ENCODE measurements at places on chromosomes 12 and 14.
A peak's percentile ranks its signal among the peaks of the same experiment; 100 is the strongest.

DNA sequence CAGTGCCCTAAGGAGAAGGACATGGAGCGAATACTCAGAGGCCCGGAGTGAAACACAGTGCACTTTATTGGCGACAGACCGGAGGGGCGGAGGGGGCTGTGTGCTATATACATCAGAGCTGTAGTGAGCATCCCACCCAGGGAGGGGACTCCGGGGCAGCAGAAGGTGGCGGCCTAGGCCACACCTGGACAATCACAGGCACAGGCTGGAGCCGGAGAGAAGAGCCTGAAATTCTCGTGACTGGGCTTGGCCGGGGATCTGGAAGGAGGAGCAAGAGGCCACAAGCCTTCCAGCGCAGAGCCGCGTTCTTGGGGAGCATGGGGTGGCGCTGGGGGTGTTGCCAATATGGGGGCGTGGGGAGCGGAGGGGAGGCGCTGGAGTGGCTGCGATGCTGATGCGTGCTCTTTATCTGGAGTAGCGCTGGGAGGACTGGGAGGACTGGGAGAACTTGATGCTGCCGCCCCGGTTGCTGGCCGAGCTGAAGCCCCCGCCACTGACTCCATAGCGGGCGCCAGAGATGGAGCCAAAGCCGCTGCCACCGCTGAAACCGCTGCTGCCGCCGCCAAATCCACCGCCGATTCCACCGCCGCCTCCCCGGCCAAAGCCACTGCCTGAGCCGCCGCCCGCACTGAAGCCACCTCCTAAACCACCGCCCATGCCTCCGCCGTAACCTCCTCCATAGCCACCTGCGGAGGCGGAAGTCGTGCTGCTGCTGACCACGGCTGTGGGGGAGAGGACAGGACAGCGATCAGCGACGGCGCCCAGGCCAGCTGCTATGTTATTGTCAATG, 6.1 kb downstream of the KRT3 start:
- no peaks in the 10 kb centered on the region for H3K36me3 ChIP-seq
- DNase-seq: no peak
- no peak overlapping the region for H3K27ac ChIP-seq
- no peak overlapping the region for H3K4me3 ChIP-seq

- no peak for DNase-seq
- H3K27ac ChIP-seq: no peak overlapping the region
- no peaks in the 10 kb centered on the region for H3K4me1 ChIP-seq
- H3K27me3 ChIP-seq: no peaks in the 10 kb centered on the region
Measured at GRCh38 chr12:98154850-98155249, 360.5 kb upstream of the TMPO start.

DNA sequence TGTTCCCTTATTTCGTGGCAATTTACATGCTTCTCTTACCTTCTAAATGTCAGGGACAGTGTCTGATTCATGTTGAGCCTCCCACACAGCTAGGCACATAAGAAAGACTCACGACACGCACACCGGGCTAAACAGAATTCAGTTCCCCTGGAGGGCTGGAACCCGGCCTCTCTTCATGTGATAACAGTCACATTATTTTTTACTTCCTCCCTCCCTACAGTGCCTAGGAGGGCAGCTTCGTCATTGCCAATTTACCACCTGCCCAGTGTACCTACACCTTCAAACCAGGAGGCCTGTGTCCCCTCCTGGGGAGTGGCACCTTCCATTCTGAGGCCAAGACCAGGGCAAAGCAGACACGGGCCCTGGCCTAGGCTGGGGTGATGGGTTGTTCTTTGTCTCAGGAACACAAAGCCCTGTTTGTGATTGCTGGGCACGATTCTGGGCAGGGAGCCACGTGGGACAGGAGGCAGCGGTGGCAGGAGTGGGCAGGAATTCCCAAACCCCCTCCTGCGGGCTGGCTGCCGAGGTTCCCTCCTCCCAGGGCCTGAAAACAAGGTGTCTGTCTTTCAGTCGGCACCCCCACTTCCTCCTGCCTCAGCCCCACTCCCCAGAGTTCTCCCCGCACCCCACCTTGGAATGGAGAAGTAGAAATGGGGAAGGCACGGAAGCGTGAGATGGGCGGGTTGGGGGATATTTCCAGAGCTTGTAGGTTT, 6.8 kb upstream of the RASAL1 start:
- H3K36me3 ChIP-seq: no peaks in the 10 kb centered on the region
- H3K27ac ChIP-seq: no peak overlapping the region
- peaks cover 12% of the 10 kb centered on the region for H3K27me3 ChIP-seq
- no peak overlapping the region for H3K4me3 ChIP-seq
- no peak for DNase-seq

DNA sequence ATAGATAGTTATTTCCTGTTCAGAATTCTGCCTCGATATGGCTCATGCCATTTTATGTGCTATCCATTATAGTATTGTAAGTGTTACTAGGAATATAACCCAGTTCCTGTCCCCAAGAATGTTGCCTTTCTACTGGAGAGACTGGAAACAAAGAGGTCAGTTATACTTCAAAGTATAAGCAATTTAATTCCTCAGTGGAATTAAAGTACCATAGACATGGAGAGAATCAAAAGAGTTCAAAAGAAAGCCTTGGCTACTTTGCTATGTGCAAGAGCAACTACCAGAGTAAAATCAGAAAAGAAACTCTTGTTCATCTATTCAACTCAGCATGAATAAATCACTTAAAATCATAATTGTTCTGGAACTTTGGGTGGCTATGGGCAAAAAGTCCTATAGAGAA, 173.2 kb upstream of the EEA1 start:
- H3K27ac ChIP-seq: no peak overlapping the region
- no peak overlapping the region for H3K4me3 ChIP-seq
- no peaks in the 10 kb centered on the region for H3K36me3 ChIP-seq
- no peak for DNase-seq
- peaks cover 2% of the 10 kb centered on the region for H3K27me3 ChIP-seq

DNA sequence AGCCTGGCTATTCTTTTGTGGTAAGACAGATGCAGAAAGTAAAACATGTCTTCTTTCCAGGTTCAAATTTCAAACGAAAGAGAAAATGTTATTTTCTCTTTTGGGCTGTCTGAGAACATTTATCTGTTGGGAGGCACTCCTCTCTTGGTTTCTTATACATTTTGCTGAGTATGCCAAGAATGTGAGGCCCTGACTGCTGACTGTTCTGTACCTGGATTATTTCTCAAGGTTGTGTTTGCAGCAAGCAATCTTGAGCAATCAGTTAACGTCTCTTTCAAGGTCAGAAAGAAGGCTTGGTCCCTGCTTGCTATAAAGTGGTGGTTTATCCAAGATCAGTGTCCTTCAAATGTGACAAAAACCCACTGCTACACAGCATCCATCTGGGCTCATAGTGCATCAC, 9.8 kb downstream of the SSTR1 start:
- DNase-seq: no peak
- no peak overlapping the region for H3K27ac ChIP-seq
- H3K4me3 ChIP-seq: no peak overlapping the region

- no peaks in the 10 kb centered on the region for H3K27me3 ChIP-seq
- DNase-seq: no peak
- no peaks in the 10 kb centered on the region for H3K36me3 ChIP-seq
Measured at GRCh38 chr14:84129941-84130340, 1400.0 kb upstream of the FLRT2 start.

DNA sequence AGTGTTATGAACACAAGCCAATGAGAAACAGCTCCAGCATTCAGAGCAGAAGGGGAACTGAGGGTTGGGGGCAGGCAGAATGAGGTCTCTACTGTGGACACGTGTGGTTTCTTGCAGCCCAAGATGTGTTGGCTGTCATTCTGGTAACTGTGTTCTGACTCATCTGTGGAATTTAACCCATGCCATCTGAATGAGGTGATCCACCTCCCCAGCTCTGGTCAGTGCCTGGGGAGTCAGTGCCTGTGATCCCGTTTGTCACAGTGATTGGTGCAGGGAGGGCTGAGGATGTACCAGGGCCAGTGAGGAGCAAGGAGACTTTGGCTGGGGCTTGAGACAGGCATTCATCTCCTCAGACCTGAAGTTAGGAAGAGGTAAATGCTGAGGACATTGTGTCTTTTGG, 216.8 kb downstream of the MSRB3 start:
- DNase-seq: no peak
- no peak overlapping the region for H3K4me3 ChIP-seq
- peaks cover 3% of the 10 kb centered on the region for H3K27me3 ChIP-seq
- H3K27ac ChIP-seq: no peak overlapping the region

- no peaks in the 10 kb centered on the region for H3K27me3 ChIP-seq
- H3K4me3 ChIP-seq: no peak overlapping the region
Measured at GRCh38 chr12:82852529-82852928, 165.8 kb downstream of the TMTC2 start.

GRCh38 chr12:121718653-121719239, 6.2 kb downstream of the TMEM120B start:
- H3K36me3 ChIP-seq: peaks cover 3% of the 10 kb centered on the region
- DNase-seq: no peak
- no peak overlapping the region for H3K27ac ChIP-seq
- no peak overlapping the region for H3K4me3 ChIP-seq
- H3K27me3 ChIP-seq: no peaks in the 10 kb centered on the region

DNA sequence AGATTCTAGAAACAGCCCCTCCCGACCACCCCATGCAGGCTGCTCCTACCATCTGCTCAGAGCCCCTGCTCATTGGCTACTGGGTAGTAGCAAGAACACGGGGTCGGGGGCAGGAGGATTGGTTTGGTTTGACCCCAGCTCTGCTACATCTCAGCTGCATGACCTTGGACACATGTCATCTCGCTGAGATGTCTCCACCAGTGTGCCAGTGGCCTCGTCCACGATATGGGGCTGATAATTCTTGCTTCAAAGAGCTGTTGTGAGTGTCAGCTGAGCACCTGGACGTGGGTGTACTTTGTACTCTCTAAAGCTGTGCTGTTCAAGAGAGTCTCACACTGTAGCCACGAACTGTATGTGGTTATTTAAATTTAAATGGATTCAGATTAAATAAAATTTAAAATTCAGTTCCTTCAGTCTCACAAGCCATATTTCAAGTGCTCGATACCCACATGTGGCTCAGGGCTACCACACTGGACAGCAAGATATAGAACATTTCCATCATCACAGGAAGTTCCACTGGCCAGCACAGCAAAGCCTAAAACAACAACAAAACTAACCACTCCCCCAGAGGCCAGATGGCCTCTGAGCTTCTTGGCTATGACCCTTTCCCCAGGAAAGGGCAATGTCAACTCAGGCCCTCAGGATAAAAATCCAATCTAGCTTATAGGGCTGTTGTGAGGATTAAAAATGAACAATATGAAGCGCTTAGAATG, 18.6 kb downstream of the LTBP2 start:
- no peak for DNase-seq
- H3K27ac ChIP-seq: no peak overlapping the region
- no peaks in the 10 kb centered on the region for H3K4me1 ChIP-seq
- no peaks in the 10 kb centered on the region for H3K36me3 ChIP-seq
- no peak overlapping the region for H3K4me3 ChIP-seq

- no peak overlapping the region for H3K27ac ChIP-seq
- H3K36me3 ChIP-seq: no peaks in the 10 kb centered on the region
- H3K27me3 ChIP-seq: peaks cover 13% of the 10 kb centered on the region
- H3K4me3 ChIP-seq: no peak overlapping the region
- no peak for DNase-seq
Measured at GRCh38 chr14:97033556-97034081, 236.4 kb downstream of the VRK1 start.

DNA sequence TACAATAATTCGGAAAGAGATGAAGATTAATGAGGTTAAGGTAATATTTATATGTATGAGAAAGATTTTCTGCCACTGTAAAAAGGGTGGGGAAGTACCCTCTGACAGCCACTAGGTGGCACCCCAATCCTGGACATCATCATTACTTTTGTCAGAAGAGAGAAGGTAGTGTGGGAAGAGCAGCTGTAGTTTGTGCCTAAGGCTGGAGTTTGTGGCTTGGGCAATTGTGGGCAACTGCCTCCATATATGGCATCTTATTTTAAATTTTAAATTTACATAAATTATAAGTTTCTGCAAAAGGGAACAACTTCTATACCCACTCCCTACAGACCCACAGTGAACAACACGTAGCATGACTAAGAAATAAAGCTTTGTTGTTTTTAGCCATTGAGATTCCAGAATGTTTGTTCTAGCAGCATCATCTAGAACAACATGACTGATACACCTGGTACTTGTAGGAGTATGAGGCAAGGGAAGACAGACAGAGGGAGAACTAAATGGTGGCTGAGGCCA, 34.4 kb upstream of the SYCP3 start:
- H3K27me3 ChIP-seq: no peaks in the 10 kb centered on the region
- DNase-seq: peak; percentile 53
- peaks cover 11% of the 10 kb centered on the region for H3K36me3 ChIP-seq
- H3K4me3 ChIP-seq: no peak overlapping the region

GRCh38 chr14:33857650-33858049, 93.2 kb downstream of the EGLN3 start:
- H3K27me3 ChIP-seq: no peaks in the 10 kb centered on the region
- no peaks in the 10 kb centered on the region for H3K4me1 ChIP-seq
- no peaks in the 10 kb centered on the region for H3K36me3 ChIP-seq
- no peak overlapping the region for H3K27ac ChIP-seq

DNA sequence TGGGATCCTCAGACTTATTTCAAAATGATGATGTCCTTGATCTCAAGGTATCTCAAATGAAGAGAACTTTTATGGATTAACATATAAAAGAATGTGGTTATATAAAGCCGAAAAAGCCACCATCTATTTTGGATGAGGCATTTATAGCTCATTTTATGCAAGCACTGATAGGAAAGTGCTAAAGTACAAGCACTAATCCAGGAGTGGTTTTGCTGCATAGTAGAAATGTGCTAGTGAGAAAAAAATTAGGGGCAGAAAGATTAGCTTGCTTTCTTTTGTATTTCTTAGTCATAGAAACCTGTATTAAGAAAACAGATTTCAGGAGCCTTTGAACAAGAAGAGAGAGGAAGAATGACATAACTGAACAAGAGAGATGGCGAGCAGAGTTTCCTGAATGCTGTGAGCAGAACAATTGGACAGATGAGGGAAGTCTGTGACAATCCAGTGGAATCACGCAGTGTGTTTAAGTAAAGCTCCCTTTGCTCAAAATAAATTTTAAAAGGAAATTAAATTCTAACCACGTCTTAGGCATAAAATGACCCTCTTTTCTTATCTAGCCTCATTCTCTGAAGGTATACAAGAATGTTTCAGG, 238.2 kb upstream of the NOVA1 start:
- no peak overlapping the region for H3K4me3 ChIP-seq
- H3K36me3 ChIP-seq: no peaks in the 10 kb centered on the region
- H3K4me1 ChIP-seq: no peaks in the 10 kb centered on the region
- no peaks in the 10 kb centered on the region for H3K27me3 ChIP-seq
- no peak overlapping the region for H3K27ac ChIP-seq
